ENCODE measurements at places on chromosomes 16 and 17. TPM values are rescaled to one million over a fixed set of nuclear protein-coding genes. Genes with fewer than 3 reads are reported as not detected.

DNA sequence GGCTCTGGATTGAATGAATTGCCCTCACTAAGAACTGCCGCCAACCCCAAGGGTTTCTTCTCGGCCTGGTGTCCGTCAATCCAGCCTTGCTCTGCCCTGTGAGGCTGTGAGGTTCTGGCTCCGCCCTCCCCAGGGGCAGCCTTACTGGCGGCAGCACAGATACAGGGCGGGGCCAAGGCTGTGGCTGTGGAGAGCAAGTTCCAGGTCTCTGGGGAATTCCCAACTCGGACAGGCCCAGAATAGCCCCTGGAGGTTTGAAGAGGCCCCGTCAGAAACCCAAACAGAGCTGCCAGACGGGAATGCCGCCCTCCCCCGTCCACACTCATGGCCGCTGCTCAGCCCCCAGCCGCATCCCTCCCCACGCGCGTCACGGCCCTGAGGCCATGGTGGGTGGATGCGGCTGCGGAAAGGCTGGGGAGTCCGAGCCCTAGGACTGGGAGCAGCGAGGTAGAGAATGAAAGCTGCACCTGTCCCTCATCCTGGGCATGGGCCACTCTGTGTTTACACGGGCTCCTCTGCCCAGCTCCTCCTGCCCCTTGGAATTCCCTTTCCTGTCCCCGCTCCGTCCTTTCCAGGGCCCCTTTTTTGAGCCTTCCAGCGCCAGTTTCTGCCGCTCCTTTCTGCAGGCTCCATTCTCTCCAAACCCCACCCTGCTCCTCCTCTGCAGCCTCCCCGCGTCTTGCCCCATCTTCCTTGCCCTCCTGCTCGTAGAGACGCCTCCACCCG, 660 bp upstream of the PRRT2 start:
- peak; percentile 94 for DNase-seq
- no peaks in the 10 kb centered on the region for H3K27me3 ChIP-seq
- peak overlapping the region; percentile 35 for H3K27ac ChIP-seq

Gene DBNDD1
- 28.2 TPM for total RNA-seq

Gene KRTAP16-1
- total RNA-seq = not detected

DNA sequence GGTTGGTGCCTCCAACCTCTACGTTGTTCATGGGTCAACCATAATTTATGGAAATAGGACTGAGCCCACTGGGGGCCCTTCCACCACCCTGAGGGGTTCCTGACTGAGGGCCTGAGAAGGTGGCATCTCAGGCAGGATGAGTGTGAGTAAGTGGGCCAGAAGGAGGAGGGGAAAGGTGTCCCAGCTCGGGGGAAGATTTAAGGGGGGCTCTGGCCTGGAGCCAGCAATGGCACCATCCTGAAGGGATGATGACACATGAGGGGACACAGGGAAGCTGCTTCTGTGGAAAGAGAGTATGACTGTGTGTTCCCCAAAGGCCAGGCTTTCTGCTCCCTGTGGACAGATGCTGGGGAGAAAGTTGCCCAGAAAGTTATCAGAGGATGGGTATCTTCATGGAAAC, 18.7 kb downstream of the MYL4 start:
- H3K4me3 ChIP-seq = no peak overlapping the region
- no peaks in the 10 kb centered on the region for H3K36me3 ChIP-seq
- no peak overlapping the region for H3K27ac ChIP-seq
- no peak for DNase-seq
- no peaks in the 10 kb centered on the region for H3K27me3 ChIP-seq

Gene MMP15
- total RNA-seq = 16.0 TPM

GRCh38 chr16:11112723-11113348, 143.2 kb downstream of the SOCS1 start:
- DNase-seq = no peak
- no peaks in the 10 kb centered on the region for H3K4me1 ChIP-seq
- no peaks in the 10 kb centered on the region for H3K27me3 ChIP-seq
- no peaks in the 10 kb centered on the region for H3K36me3 ChIP-seq
- H3K4me3 ChIP-seq = no peak overlapping the region

DNA sequence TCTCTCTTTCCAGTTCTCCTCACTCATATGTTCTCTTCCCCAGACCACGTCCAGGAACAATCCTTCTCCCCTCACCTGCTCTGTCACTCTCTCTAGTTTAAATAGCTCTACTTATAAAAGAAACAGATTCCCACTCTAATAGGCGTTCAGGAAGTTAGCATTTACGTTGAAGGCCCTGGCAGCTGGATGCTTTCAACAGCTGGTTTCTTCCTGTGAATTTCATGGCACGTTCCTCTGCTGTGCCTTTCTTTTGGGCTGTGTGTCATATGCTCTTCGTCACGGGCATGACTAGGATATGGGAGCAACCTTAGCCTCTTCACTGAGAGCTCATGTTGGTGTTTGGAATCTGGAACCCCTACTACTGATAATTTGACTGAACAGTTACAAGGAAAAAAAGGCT, 73.2 kb downstream of the ZNF18 start:
- H3K27me3 ChIP-seq = no peaks in the 10 kb centered on the region
- H3K4me1 ChIP-seq = no peaks in the 10 kb centered on the region
- DNase-seq = no peak
- no peak overlapping the region for H3K27ac ChIP-seq
- H3K36me3 ChIP-seq = no peaks in the 10 kb centered on the region

Gene DOC2A
- 0.58 TPM for total RNA-seq

GRCh38 chr16:5060073-5060641, 5.6 kb downstream of the C16orf89 start:
- no peak overlapping the region for H3K27ac ChIP-seq
- no peak overlapping the region for H3K4me3 ChIP-seq
- peaks cover 3% of the 10 kb centered on the region for H3K27me3 ChIP-seq
- no peaks in the 10 kb centered on the region for H3K4me1 ChIP-seq
- H3K36me3 ChIP-seq = no peaks in the 10 kb centered on the region
- no peak for DNase-seq

DNA sequence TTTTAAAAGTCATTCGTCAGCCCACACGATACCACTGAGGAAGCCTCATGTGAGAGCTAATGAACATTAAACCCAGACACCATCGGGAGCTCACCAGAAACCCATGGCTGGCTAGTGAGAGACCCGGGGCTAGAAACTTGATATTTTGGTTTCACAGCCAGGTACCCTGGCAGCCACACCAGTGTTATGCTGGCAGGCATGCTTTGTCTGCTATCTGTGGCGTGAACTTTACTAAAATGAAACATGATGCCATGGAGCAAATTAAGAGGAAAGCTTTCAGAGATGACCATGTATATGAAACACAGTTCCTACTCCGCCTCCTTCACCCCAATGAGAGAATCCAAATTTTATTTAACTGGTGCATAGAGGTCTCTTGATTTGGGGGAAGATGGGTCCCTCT, 291.2 kb downstream of the IRX3 start:
- H3K27me3 ChIP-seq = no peaks in the 10 kb centered on the region
- DNase-seq = no peak
- H3K4me3 ChIP-seq = no peak overlapping the region
- no peak overlapping the region for H3K27ac ChIP-seq

- no peaks in the 10 kb centered on the region for H3K36me3 ChIP-seq
- no peak for DNase-seq
- peaks cover 46% of the 10 kb centered on the region for H3K4me1 ChIP-seq
- H3K4me3 ChIP-seq = no peak overlapping the region
- no peak overlapping the region for H3K27ac ChIP-seq
These were observed 6.6 kb upstream of the EFCAB13 start for GRCh38 chr17:47317119-47317518.

DNA sequence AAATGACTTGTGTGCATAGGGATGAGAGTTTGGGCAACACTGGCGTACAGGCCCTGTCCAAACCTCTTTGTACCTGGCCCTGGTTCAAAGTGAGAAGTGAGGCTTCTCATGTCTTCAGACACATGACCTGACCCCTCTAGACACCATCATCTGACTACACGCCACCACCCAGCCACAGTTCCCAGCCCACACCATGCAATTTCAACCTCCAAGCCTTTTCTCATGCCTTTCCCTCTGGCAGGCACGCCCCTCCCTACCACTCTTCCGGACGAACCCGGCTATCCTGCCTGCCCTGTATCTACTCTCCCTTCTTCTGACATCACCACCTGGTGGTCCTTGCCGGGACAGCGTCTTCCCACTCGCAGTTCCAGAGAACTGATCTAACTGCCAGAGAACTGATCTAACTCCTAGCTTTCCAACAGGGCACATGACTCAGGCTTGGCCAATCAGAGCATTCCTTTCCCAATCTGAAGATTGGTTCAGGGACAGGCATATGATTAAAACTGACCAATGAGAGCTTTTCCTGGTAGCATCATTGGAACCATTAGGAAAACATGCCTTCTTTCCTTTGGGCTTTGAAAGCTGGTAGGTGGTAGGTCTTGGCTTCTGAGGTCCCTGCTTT, 27.1 kb upstream of the IL21R start:
- DNase-seq = peak; percentile 83
- no peak overlapping the region for H3K27ac ChIP-seq
- H3K4me3 ChIP-seq = no peak overlapping the region
- no peaks in the 10 kb centered on the region for H3K4me1 ChIP-seq
- H3K36me3 ChIP-seq = no peaks in the 10 kb centered on the region

Gene TMEM88
- 39.2 TPM for total RNA-seq
